ENCODE measurements at places on chromosomes 2 and 18. TPM values are rescaled to one million over a fixed set of nuclear protein-coding genes. Genes with fewer than 3 reads are reported as not detected.

DNA sequence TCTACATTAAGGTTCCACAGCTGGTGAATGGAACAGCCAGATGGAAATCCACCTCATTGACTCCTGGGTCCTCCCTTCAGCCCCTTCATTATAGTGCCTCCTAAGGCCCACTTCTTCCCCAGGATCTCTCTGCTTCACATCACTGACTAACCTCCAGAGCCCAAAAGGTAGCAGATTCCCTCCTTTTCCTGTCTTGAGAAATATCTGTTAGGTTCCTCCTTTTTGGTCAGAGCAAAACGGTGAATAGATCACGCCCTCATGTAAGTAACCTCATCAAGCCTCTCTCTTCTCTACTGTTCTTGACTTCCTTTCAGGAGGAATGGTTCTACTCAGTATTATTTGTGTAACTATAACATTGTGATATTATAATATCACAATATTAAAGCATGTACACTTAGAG, 155.0 kb upstream of the SRD5A2 start:
- DNase-seq, result no peak
- H3K4me1 ChIP-seq, result no peaks in the 10 kb centered on the region
- no peak overlapping the region for H3K27ac ChIP-seq
- no peak overlapping the region for H3K4me3 ChIP-seq
- H3K36me3 ChIP-seq, result no peaks in the 10 kb centered on the region
- no peaks in the 10 kb centered on the region for H3K27me3 ChIP-seq

- DNase-seq, result peak; percentile 43
- H3K36me3 ChIP-seq, result no peaks in the 10 kb centered on the region
- H3K27me3 ChIP-seq, result no peaks in the 10 kb centered on the region
- peaks cover 11% of the 10 kb centered on the region for H3K4me1 ChIP-seq
Measured at GRCh38 chr2:60882971-60883753, 1.8 kb downstream of the REL start.

DNA sequence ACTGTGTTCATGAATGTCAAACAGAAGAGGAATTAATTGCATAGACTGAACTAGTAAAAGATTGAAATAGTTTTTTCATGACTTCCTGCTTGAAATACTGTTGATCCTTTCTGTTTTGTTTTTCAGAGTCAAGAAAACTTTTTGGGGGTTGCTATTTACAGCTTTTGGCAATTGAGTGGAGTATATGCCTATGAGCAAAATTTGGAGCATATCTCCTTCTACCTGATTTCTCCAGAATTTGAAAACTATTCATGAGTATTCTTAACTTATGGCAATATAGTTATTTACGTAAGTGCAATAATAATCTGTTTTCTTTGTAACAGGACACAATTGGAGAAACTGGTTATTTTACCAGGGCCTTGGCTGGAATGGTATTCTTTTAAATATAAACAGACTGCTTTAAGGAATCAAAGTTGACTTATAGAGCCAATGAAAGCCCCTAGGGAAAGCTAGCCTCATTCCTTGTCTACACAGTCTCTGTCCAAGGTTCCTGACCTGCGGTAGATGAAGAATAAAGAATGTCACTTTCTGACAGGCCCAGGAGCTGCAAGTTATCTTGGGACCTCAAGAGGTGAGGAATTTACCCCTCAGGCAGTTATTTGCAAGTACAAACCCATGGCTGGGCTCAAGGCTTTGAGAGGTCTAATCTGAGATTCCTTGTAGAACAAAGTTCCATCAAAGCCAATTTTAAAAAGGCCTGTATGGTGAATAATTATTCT, 193.5 kb upstream of the NDUFV2 start:
- no peaks in the 10 kb centered on the region for H3K27me3 ChIP-seq
- H3K36me3 ChIP-seq, result no peaks in the 10 kb centered on the region
- DNase-seq, result no peak
- H3K4me3 ChIP-seq, result no peak overlapping the region
- H3K4me1 ChIP-seq, result no peaks in the 10 kb centered on the region
- H3K27ac ChIP-seq, result no peak overlapping the region

DNA sequence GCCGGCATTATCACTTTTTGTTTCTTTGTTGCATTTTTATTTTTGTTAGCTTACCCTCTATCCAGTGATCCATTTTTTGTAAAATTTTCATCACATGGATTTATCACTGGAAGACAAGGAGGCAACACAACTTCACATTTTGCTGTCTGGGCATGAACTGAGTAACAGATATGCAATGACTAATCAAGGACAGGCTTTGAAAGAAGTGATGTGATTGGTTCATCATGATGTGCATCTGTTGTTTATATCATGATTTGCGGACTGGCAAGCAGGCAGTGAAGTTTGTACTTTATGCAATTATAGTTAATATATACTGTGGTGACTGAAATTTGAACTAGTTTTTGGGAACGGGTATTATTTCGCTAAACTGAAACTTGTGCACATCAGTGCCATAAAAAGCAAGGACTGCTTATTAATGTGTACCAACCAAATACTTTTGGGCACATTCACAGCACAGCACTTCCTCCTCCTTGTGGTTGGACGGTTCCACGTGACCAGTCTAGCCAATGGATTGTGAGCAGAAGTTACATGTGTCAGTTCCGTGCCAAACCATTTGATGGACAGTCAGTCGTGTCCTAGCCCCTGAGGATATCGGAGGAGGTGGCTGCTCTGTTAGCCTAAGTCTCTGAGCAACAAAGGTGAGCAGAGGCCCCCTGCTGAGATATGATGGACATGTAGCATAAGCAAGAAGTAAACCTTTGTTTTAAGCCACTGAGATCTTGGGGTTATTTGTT, 201.4 kb upstream of the SIX2 start:
- H3K27me3 ChIP-seq, result peaks cover 6% of the 10 kb centered on the region
- no peak for DNase-seq
- H3K4me1 ChIP-seq, result no peaks in the 10 kb centered on the region
- H3K4me3 ChIP-seq, result no peak overlapping the region

- no peak overlapping the region for H3K27ac ChIP-seq
- H3K36me3 ChIP-seq, result peaks cover 9% of the 10 kb centered on the region
- no peak overlapping the region for H3K4me3 ChIP-seq
- no peak for DNase-seq
- no peaks in the 10 kb centered on the region for H3K27me3 ChIP-seq
Measured at GRCh38 chr2:280650-281110, 7.2 kb downstream of the ALKAL2 start.

DNA sequence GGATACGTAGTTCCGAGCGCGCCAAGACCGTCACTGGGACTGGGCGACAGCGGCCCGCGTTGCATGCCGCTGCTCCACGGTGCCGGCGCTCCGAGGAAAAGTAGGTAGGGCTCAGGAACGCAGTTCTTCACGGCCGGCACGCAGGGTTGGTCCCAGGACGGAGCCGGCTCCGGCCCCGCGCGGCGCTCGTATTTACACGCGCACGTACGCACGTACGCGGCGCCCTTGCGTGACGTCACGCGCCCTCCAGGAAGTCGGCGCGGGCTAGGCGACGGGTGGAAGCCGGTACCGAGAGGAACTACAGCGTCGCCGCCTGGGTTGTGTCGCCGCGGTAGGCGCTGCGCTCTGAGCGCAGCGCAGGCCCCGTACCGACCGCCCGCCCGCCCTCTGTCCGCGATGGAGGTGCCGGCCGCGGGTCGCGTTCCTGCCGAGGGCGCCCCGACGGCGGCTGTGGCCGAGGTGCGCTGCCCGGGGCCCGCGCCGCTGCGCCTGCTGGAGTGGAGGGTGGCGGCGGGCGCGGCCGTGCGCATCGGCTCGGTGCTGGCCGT, at the start of gene CTDP1:
TSS of gene CTDP1 (plus strand) at position 252 of the 548 bp plus-strand sequence. CDS start at position 397, 145 bp downstream.
- H3K4me1 ChIP-seq, result peaks cover 9% of the 10 kb centered on the region
- DNase-seq, result peak; percentile 89
- no peaks in the 10 kb centered on the region for H3K27me3 ChIP-seq
- peak within 1 kb of the TSS; percentile 83 for H3K4me3 ChIP-seq

GRCh38 chr2:29516767-29517166, 401.6 kb downstream of the CLIP4 start:
- no peaks in the 10 kb centered on the region for H3K36me3 ChIP-seq
- H3K27me3 ChIP-seq, result no peaks in the 10 kb centered on the region
- H3K27ac ChIP-seq, result no peak overlapping the region
- DNase-seq, result no peak

DNA sequence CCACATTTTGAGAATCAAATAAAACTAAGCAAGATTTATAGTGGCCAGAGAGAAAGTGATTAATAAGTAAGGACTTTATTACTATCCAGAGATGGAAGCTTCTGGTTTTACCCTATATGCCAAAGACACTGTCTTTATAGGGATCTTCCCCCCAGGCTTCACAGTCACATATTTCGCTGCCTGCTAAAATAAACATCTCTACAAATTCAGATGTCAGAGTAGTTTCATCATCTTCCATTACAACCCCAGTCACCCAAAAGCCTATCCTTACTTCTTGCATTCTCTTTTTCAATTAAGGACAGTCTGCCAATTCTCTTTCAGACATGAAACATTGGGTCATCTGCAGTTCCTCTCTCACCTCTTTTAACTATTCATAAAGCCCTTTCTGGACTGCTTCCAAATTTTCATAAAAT, 28.3 kb downstream of the CREB1 start:
- H3K27me3 ChIP-seq, result no peaks in the 10 kb centered on the region
- DNase-seq, result no peak
- H3K36me3 ChIP-seq, result peaks cover 7% of the 10 kb centered on the region
- H3K27ac ChIP-seq, result no peak overlapping the region

- peaks cover 4% of the 10 kb centered on the region for H3K36me3 ChIP-seq
- no peak for DNase-seq
- no peaks in the 10 kb centered on the region for H3K4me1 ChIP-seq
- no peak overlapping the region for H3K27ac ChIP-seq
- H3K4me3 ChIP-seq, result no peak overlapping the region
- H3K27me3 ChIP-seq, result no peaks in the 10 kb centered on the region
Measured at GRCh38 chr2:196131949-196132925, 39.1 kb downstream of the STK17B start.

- H3K27ac ChIP-seq, result no peak overlapping the region
- H3K4me3 ChIP-seq, result no peak overlapping the region
- H3K36me3 ChIP-seq, result no peaks in the 10 kb centered on the region
- DNase-seq, result no peak
- H3K27me3 ChIP-seq, result no peaks in the 10 kb centered on the region
- no peaks in the 10 kb centered on the region for H3K4me1 ChIP-seq
Measured at GRCh38 chr2:63424329-63425078, 163.8 kb downstream of the WDPCP start.

GRCh38 chr2:102837626-102838198, 75.9 kb downstream of the TMEM182 start:
- H3K4me1 ChIP-seq, result no peaks in the 10 kb centered on the region
- H3K27ac ChIP-seq, result no peak overlapping the region
- H3K36me3 ChIP-seq, result no peaks in the 10 kb centered on the region
- no peaks in the 10 kb centered on the region for H3K27me3 ChIP-seq
- no peak for DNase-seq

DNA sequence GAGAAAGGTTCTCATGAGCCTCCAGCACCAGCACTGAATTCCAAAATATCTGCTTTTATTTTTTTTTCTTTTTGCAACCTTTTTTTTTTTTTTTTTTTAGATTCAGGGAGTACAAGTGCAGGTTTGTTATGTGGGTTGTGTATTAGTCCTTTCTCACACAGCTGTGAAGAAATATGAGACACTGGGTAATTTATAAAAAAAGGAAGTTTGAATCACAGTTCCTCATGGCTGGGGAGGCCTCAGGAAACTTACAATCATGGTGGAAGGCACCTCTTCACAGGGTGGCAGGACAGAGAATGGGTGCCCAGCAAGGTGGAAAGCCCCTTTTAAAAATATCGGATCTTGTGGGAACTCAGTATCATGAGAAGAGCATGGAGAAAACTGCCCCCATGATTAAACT, 7.9 kb upstream of the TMX3 start:
- H3K4me1 ChIP-seq, result no peaks in the 10 kb centered on the region
- DNase-seq, result no peak
- H3K36me3 ChIP-seq, result no peaks in the 10 kb centered on the region
- H3K27ac ChIP-seq, result no peak overlapping the region

DNA sequence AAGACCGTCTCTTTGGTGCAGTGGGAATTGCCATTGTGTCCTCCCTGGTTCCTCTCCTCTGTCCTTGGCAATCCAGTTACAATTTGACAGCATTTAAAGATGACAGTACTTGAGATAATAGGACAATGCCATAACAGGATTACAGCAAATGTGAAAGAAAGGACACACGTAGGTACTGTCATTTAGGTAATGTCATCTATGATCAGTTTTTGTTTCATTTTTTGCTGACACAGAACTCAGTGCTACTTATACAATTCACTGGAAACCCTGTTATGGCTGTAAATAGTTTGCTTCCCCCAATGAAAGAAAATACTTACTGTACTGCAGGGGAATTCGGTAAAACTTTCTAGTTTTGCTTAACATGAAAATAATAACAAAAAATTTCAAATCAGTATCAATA, 65.2 kb downstream of the BCL11A start:
- peaks cover 2% of the 10 kb centered on the region for H3K4me1 ChIP-seq
- H3K36me3 ChIP-seq, result no peaks in the 10 kb centered on the region
- no peak overlapping the region for H3K27ac ChIP-seq
- H3K4me3 ChIP-seq, result no peak overlapping the region
- DNase-seq, result no peak
- no peaks in the 10 kb centered on the region for H3K27me3 ChIP-seq

OTOF gene
- polyA plus RNA-seq, result 0.22 TPM

DSG1 gene
- not detected for polyA plus RNA-seq

TCF23 gene
- polyA plus RNA-seq, result 0.03 TPM

NETO1 gene
- 0.06 TPM for polyA plus RNA-seq

GAD1 gene
- 0.21 TPM for polyA plus RNA-seq

FAM124B gene
- 0.81 TPM for polyA plus RNA-seq

ABCG5 gene
- 233 TPM for polyA plus RNA-seq

UGT1A10 gene
- polyA plus RNA-seq, result 19.0 TPM

OTOS gene
- polyA plus RNA-seq, result not detected

SPTBN1 gene
- 195 TPM for polyA plus RNA-seq

SFXN5 gene
- 8.5 TPM for polyA plus RNA-seq

CREG2 gene
- under 0.01 TPM for polyA plus RNA-seq

ABCG8 gene
- polyA plus RNA-seq, result 13.8 TPM

TBR1 gene
- polyA plus RNA-seq, result not detected

All from small intestine (tissue), 16 donors.